Prostate gland (tissue), 2 donors: ENCODE measurements at places on chromosomes 5 and 9.

GRCh38 chr5:147453875-147454814, 55.7 kb downstream of the DPYSL3 start:
- DNase-seq, result peak; percentile 79

DNA sequence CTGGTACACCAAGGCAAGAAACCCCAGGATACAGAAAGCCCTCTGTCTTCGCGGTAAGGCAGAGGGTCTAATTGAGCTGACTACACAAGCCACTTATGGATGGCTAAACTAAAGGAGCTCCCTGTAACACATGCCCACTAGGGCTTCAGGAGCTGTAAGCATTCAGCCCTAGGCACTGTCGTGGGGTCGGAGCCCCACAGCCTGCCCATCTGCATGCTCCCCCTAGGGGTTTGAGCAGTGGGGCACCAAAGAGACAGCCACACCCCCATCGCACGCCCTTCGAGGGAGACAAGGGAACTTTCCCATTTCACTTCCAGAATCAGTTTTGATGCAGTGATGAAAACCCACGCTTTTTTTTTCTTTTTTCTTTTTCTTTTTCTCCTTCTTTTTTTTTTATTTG, 11.0 kb upstream of the MTMR12 start:
- DNase-seq, result no peak

DNA sequence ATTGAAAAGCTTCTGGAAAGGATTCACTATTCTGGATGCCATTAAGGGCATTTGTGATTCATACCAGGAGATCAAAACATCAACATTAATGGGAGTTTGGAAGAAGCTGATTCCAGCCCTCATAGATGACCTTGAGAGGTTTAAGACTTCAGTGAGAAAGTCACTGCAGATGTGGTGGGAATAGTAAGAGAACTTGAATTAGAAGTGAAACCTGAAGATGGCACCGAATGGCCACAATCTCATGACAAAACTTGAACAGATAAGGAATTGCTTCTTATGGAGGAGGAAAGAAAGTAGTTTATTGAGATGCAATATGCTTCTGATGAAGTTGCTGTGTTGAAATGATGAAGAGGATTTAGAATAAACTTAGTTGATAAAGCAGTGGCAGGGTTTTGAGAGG, 254.6 kb upstream of the SLC24A2 start:
- DNase-seq, result no peak

GRCh38 chr5:176792655-176793342, 17.6 kb upstream of the UNC5A start:
- no peak for DNase-seq

GRCh38 chr9:30522486-30522885, 1862.0 kb upstream of the ACO1 start:
- DNase-seq, result no peak

DNA sequence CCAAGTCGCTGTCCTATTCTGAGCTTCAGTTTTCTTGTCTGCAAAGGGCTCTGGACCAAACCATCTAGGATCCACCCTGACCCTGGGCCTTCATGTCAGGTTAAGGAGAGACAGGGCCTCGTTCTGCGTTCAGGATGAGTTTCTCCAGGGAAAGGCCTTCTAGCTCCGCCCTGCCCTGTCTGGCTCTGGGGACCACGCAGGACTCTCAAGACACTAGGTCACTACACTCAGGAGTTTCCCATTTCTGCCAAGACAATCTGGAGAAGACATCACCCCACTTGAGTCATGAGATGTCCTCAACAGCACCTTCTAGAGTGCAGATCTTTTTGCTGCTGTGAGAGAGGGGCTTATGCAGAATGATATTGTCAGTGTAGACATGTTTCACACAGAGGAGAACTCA, 53.2 kb upstream of the KCNMB1 start:
- DNase-seq, result no peak

- no peak for DNase-seq
Measured at GRCh38 chr9:83238871-83239640, 176.1 kb upstream of the RASEF start.

- DNase-seq, result no peak
Measured at GRCh38 chr5:137147346-137147745, 351.8 kb downstream of the SPOCK1 start.

GRCh38 chr9:128636024-128636390, 20.6 kb downstream of the DYNC2I2 start:
- peak; percentile 42 for DNase-seq

DNA sequence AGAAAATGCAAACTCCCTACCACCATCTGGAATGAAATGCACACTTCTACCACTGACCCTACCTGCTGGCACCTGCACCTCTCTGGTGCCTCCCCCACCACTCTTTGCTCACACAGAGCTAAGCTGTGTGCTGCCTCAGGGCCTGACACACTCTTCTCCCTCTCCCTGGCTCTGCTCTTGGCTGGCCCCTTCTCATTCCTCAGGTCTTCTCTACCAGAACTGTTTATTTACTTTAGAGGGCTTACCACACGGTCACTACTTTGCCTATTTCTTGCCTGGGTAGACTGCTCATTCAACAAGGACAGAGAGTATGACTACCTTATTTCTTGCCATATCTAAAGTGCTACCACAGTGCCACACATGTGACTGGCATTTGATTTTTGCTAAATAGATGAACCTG, 3.3 kb downstream of the REEP5 start:
- no peak for DNase-seq

DNA sequence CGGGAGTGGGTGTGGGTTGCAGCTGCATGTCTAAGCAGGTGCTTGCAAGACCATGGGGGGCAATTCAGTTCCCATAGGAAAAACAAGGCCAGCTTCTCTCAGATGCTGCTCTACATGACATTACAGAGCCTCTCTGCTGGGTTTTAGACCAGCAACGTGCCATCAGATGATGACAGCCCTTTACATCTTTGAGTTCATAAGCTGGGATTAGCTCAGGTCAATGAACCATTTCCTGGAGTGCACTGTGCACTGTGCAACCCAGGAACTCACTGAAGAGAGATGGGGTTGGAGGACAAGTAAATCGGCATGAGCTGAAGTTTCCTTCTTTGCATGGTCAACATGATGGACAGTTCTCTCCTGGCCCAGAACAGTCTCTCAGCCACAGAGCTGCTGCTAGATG, 160.6 kb downstream of the MARCHF11 start:
- DNase-seq, result no peak

DNA sequence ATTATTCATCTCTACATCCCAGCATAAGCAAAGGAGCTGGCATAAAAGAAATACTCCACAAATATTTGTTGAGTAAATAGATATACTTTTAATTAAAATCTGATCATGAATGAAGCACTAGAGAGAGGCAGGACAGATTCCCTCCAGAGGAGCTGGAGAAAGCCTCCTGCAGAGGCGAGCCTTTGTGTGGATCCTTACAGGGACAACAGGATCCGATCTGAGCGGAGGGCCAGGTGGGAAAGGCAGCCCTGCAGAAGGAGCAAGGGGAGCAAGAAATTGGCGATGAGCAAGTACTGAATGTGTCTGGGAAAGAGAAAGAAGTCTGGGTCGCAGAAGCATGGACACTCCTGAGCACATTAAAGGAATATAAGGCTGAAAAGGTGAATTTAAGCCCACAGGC, 69.4 kb downstream of the EBF1 start:
- DNase-seq, result no peak

- no peak for DNase-seq
Measured at GRCh38 chr5:33852319-33852718, 39.5 kb downstream of the ADAMTS12 start.

GRCh38 chr9:5617749-5618148, 11.2 kb upstream of the RIC1 start:
- DNase-seq, result no peak

- no peak for DNase-seq
Measured at GRCh38 chr5:50886657-50887345, 220.4 kb downstream of the PARP8 start.

GRCh38 chr5:37495210-37495609, 116.1 kb downstream of the WDR70 start:
- no peak for DNase-seq

DNA sequence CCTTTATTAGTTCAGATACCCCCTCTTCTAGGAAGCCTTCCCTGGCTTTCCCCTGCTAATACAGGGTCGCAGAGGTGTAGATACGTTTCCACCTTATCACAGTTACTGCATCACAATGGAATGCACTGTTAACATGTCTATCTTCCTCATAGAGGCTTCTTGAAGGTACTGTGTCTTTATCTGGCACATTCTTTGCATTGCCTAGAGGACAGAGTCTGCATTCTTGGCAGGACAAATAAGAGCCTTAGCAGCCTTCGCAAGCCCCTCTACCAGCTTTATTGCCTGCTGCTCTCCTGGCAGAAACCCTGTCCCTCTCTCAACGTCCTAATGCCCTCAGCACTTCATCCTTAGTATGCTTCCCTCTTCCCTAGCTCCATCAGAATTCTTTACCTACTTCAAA, 31.6 kb downstream of the SLC1A3 start:
- DNase-seq, result no peak

DNA sequence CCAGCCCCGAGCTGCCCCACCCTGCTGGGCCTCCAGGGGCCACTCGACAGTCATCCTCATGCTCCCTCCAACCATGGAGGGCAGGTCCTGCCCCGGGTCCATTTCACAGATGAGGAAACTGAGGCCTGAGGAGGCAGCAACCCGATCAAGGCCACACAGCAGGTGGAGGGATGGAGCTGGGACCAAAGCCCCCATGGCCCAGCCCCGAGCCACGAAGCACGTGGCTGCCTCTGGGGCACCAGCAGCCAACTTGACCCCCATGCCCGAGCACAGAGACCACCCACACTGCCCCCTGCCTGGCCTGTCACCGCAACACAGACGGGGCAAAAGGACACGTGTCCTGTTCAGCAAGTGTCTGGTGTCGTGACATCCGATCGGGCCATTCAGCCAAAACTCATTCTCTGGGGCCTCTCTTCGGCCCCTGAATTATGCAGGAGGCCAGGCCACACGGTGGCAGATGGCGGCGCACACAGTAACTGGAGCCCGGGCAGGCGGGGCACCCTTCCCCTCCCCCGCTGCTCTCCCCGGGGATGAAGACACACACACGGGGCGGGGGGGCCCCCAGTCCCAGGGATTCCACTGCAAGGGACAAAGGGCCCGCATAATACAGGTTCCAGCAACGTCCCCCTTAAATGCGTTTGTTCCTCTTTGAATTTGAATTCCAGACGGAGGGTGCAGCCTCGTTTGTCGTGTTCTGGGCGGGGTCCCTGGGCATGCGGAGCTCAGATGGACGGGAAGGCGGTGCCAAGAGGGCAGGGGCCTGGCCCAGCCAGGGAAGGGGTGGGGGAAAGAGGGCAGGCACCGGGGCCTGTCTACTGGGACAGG, 29.4 kb upstream of the TMEM250 start:
- DNase-seq, result no peak

DNA sequence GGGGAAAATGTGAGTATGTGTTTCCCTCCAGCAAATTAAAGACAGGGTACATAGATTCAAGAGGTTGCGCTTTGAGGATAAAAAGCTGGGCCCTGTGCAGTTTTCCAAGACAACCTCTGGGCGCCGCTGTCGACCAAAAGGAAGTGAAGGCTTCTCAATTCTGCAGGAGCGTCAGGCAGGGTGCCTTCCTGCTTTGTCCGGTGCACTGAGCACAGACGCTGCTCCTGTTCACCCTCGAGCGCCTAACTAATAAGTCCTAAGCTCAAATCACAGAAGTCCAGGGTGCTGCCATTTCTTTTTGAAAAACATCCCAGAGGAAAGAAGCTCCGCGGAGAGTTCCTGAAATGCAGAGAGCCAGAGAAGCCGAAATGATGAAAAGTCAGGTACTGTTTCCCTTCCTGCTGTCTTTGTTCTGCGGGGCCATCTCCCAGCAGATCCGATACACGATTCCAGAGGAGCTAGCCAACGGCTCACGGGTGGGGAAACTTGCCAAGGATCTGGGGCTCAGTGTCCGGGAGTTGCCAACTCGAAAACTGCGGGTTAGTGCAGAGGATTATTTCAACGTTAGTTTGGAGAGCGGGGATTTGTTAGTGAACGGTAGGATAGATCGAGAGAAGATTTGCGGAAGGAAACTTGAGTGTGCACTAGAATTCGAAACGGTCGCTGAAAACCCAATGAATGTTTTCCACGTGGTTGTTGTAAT, at the start of gene PCDHGB1:
PCDHGB1 (plus strand) TSS at position 183 of the 703 bp plus-strand sequence; CDS start at position 345, 162 bp downstream.
- no peak for DNase-seq

GRCh38 chr5:138243794-138244193, 30.6 kb downstream of the GFRA3 start:
- DNase-seq, result no peak

DNA sequence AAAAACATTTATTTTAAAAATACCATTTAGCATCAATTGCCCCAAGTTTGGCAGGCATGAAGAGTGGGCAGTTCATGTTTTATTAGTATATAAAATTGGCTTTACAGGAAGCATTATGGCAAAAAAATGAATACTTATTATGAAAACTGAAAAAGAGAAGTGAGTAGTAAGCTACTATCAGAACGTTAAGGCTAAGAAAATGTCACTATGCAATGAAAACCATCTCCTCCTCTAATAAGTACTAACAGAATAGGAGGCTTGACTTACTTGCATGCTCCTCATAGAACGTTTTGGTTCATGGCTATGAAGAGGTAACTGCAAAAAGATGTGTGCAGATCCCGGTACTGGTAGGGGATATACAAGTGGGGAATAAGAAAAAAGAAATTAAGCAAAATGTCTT, 23.6 kb downstream of the TICAM2 start:
- no peak for DNase-seq

DNA sequence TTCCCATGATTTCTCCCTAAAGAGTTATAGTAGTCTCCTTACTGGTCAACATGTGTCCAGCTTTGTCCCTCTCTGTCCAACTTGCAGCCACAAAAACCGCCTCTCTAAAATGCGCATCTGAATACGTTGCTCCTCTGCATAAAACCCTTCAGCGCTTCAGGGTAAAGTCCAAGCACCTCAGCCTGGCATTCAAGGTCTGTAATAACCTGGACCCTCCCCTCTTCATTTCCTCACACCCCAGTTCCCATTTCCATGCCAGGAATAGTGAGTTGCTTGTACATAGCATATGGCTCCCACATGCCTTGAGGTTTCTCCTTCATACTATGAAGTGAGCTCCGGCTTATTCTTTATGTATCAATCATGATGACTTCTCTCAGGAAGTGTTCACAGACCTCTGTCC, 101.5 kb downstream of the OXCT1 start:
- no peak for DNase-seq

DNA sequence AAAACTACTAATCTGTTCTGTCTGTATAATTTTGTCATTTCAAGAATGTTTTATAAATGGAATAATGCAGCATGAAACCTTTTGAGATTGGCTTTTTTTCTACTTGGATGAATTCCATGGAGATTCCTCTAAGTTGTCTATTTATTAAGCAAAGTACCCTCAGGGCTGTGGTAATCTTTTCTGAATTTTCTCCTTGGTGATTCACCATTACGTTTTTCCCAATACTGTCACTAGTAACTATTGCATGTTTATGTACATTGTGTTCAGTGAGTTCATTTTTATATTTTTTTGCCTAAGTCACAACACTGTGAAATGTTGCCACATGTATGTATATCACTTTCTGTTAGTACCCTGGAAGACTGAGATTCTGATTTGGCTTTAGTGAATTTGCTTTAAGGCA, 177.0 kb upstream of the GRIN3A start:
- DNase-seq, result no peak
